B cell (primary cell): ENCODE measurements at places on chromosomes 1 and 21. TPM values are rescaled to one million over a fixed set of nuclear protein-coding genes. Genes with fewer than 3 reads are reported as not detected.

DNA sequence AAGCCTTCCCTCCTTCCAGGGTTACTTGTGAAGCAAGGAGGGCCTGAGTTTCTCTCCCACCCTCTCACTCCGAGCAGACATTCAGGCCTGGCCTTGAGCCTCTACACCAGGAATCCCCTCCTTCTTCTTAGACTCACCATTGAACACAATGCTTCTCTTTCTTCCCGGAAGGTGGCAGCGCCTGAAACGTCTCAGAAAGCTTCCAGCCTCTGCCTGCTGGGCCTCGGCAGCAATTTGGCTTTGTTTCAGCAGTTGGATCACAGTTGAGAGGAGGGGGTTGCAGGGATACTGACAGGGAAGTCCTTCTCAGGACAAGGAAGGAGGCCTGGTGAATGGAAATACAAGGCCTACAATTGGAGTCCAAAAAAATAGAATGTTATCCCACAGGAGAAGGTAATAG, 6.3 kb downstream of the CLDN8 start:
- H3K36me3 ChIP-seq = no peaks in the 10 kb centered on the region
- no peak for DNase-seq
- no peaks in the 10 kb centered on the region for H3K27me3 ChIP-seq
- no peak overlapping the region for H3K27ac ChIP-seq

DNA sequence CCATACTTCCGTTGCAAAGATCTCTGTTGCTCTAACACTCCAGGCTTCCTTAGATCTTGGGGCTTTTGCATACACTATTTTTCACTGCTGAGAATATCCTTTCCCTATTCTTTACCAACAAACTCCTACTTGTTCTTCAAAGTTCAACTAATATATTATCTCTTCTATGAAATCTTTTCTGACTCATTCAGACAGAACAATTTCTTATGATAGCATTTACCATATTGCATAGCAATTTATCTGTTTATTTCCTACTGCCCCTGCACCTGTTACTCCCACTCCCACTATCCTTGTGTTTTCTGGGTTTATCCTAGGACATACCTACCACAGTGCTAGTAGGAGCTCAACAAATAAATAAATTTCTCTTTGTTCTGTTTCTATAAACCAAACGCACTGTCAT, 11.0 kb downstream of the GADD45A start:
- DNase-seq = no peak
- no peak overlapping the region for H3K4me3 ChIP-seq
- no peaks in the 10 kb centered on the region for H3K36me3 ChIP-seq
- no peak overlapping the region for H3K27ac ChIP-seq

DNA sequence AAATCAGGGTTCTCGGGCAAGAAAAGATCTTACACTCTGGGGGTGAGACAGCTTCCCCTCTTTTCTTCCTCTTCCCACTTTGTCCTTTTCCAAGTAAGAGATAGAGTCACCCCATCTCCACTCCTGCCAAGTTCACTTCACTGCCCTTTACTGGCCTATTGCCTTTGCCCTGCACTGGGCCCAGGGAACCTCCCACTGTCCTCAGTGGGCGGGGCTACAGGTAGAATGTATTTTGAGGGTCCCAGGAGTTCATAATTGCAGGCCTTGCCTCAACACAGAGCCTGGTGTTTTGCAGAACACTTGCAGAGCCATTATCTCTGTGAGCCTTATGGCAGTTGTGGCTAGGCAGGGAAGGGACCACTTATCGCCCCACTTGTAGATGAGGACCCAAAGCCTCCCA, 3.3 kb downstream of the AMPD2 start:
- no peak for DNase-seq
- H3K36me3 ChIP-seq = no peaks in the 10 kb centered on the region
- no peak overlapping the region for H3K4me3 ChIP-seq
- peaks cover 60% of the 10 kb centered on the region for H3K4me1 ChIP-seq
- H3K27me3 ChIP-seq = no peaks in the 10 kb centered on the region

GRCh38 chr1:213070406-213070805, 19.4 kb downstream of the RPS6KC1 start:
- DNase-seq = peak; percentile 39
- no peaks in the 10 kb centered on the region for H3K27me3 ChIP-seq
- H3K4me1 ChIP-seq = peaks cover 10% of the 10 kb centered on the region

DNA sequence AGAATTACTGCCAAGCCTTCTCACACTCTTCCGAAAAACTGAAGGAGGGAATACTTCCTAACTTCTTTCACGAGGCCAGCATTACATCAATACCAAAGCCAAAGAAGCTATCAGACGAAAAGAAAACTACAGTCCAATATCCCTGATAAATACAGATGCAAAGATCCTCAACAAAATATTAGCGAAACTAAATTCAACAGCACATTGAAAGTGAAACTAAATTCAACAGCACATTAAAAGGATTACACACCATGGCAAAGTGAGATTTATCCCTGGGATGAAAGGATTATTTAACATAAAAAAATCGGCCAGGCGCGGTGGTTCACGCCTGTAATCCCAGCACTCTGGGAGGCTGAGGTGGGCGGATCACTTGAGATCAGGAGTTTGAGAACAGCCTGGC, 176.8 kb downstream of the FAF1 start:
- DNase-seq = no peak
- H3K27me3 ChIP-seq = no peaks in the 10 kb centered on the region
- no peak overlapping the region for H3K4me3 ChIP-seq
- no peaks in the 10 kb centered on the region for H3K36me3 ChIP-seq

- H3K27ac ChIP-seq = no peak overlapping the region
- DNase-seq = no peak
- H3K36me3 ChIP-seq = no peaks in the 10 kb centered on the region
- H3K4me3 ChIP-seq = no peak overlapping the region
Observed at GRCh38 chr1:57325117-57325516, 98.7 kb downstream of the DAB1 start.

- H3K4me1 ChIP-seq = no peaks in the 10 kb centered on the region
- H3K4me3 ChIP-seq = no peak overlapping the region
- H3K27ac ChIP-seq = no peak overlapping the region
- no peaks in the 10 kb centered on the region for H3K36me3 ChIP-seq
Observed at GRCh38 chr1:23651069-23651808, 40.4 kb upstream of the RPL11 start.

DNA sequence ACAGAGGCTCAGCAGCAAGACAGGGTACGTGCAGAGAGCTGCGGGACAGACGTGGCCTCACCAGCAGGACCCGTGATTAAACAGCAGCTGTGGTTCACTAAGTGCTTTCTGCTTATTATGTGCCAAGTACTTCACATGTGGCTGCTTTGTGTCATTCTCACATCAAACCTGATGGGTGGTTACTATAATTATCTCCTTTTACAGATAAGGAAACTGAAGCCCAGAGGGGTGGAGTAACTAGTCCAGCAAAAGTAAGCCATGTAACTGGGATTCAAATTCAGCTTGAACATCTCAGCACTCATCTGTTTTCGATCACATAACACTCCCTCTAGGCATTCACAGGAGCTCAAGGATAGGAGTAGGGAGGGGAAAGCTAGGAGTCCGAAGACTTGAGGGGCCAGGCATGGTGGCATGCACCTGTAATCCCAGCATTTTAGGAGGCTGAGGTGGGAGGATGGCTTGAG, 50.8 kb upstream of the CLIC4 start:
- no peak overlapping the region for H3K4me3 ChIP-seq
- no peaks in the 10 kb centered on the region for H3K36me3 ChIP-seq
- H3K27ac ChIP-seq = peak overlapping the region; percentile 71
- peak; percentile 32 for DNase-seq
- H3K4me1 ChIP-seq = peaks cover 32% of the 10 kb centered on the region
- H3K27me3 ChIP-seq = no peaks in the 10 kb centered on the region

LENEP gene
- 1.7 and 2.0 TPM in 2 replicates for total RNA-seq
